SK-N-SH treated with all-trans-retinoic acid at 6 μM for 48 hours (cell line): ENCODE measurements at places on chromosomes 2 and 18.

DNA sequence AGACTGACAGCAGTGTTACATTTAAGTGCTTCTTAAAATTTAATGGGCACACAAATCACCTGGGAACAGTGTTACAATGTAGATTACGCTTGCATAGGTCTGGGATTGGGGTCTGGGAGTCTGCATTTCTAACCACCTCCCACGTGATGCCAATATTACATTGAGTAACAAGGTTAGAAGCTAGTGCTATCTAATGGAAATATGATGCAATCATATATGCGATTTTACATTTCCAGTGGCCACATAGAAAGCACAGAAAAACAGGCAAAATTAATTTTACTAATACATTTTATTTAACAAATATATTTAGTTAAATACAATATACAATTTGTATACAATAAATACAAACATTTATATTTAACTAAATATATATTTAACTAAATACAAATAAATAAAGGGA is 53.7 kb downstream of the SCN7A start:
- ATAC-seq = no peak

DNA sequence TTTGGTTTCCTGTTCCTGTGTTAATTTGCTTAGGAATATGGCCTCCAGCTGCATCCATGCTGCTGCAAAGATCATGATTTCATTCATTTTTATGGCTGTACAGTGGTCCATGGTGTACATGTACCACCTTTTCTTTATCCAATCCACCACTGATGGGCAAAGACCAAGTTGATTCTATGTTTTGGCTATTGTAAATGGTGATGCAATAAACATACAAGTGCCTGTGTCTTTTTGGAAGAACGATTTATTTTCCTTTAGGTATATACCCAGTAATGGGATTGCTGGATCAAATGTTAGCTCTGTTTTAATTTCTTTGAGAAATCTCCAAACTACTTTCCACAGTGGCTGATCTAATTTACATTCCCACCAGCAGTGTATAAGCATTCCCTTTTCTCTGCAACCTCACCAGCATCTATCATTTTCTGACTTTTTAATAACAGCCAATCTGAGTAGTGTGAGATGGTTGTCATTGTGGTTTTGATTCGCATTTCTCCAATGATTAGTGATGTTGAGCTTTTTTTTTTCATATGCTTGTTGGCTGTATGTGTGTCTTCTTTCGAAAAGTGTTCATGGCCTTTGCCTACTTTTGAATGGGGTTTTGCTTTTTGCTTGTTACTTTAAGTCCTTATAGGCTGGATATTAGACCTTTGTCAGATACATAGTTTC is 19.4 kb downstream of the EXOC6B start:
- no peak for ATAC-seq

DNA sequence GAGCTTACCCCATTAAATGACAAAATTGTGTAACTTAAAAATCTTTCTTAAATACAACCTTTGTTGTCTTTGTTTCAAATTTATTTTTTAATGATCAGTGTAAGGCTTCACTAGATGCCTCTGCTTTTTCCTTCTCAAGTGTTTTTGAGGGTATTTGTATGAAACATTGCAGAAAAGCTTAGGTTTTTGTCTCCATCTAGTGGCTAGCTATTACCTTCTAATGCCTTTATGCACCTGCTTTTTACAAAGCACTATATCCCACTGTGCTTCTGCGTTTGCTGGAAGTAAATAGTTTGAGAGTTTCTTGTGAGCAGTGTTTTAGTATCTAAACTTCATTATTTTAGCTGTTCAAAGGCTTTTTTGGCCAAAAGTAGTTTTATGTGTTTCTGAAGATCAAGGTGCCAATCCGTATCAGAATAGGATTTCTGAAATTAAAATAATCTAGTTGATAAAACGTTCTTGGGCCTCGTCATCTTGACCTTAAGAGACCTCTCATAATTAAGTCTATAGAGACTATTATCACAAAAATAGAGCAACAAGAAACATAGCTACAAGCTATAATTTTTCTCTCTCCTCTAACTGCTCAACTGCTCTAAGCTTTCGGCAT is 47.0 kb downstream of the IWS1 start:
- peak; percentile 93 for ATAC-seq

GRCh38 chr2:72893594-72894319 is 6.5 kb downstream of the SPR start:
- ATAC-seq = peak; percentile 92

DNA sequence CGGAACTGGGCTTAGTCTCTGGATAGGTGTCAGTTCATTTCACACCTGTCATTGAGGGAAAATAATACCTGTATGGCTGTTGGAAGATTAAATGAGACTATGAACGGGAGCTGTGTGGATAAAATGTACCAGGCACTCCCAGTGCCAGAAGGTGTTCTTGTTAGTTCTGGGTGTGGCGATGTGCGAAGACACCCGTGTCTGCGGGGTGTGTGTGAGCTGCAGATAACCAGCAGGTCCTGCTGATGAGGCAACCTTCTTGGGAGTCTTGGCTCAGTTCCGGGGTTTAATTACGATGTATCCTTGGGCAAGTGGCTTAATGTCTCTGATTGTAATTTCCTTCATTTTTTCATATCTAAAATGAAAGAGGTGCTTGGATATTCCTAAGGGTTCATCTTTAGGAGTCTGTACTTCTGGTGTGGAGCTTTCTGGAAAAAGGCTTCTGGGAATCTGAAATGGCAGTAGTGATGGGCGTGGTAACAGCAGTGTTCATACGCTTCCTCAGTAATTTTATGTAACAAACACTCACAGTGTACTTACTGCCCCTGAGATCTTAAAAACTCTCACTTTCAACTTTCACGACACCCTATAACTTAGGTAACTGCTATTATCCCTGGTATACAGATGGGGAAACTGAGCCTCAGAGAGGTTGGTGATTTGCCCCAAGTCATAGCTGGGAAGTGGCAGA is 35.0 kb downstream of the NEDD4L start:
- ATAC-seq = no peak

DNA sequence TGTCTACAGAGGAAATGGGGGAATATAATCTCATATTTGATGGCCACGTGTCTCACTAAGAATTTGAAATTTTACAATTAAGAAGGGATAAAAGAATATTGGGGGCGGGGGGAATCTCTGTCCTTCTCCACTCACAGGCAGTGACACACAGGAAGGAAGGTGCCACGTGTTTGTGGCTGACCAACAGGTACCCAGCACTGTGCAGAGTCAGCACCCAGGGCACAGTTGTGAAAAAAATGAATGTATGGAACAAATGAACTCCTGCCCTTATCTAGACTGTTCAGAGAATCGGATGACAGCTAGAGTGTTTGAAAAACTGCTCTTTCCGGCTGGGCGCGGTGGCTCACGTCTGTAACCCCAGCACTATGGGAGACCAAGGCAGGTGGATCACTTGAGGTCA is 317.0 kb upstream of the MYT1L start:
- ATAC-seq = no peak

- ATAC-seq = no peak
These were observed 258.6 kb downstream of the ZEB2 start for GRCh38 chr2:144261336-144261735.

DNA sequence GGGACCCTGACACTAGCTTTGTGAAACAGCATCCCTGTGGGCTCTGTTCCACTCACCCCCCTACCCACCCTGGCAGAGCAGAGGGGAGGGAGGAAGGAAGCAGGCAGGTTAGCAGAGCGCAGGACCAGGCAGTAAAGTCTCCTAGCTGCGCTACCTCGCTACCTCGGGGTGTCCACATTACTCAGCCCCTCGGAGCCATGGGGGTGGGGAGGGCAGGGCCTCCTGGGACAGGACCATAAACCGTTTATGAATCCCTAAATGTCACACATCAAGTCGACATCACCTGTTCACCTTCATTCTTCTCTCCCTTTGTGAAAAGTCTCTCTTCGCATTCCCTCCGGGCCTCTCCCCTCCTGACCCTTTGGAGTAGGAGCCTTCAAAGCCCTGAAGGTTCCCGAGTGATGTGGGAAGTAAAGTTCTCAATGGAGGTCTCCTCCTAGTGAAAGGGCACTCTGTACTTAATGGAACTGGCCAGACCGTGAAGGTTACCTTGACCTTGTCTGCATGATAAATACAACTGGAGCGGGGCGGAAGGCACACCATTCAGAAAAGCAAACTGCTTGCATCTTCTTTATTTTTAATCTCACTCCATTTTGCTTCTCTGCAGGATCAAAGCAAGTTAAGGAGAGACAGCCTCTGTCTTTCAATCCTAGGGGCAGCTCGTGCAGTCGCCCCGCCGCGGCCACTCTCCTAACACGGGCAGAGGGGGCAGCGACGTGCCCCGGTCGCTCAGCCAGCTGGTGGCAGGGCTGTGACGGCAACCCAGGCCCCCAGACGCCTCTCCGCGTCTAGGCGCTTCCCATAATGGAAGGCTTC is 23.7 kb upstream of the SMAD7 start:
- ATAC-seq = peak; percentile 43

DNA sequence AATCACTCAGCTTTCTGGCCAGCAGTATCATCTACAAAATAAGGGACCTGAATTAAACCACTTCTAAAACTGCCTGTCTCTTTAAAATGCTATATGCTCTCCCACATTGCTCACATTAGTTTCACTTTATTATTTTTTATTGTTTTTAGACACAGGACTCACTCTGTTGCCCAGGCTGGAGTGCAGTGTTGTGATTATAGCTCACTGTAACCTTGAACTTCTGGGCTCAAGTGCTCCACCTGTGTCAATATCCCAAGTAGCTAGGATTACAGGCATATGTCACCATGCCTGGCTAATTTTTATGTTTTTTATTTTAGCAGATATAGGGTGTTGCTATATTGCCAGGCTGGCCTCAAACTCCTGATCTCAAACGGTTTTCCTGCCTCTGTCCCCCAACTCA is 591.3 kb upstream of the ZNF804A start:
- no peak for ATAC-seq

- no peak; the same call in 2 of the 3 replicates for ATAC-seq
These were observed 77.4 kb downstream of the ABCA12 start for GRCh38 chr2:215060861-215061536.

GRCh38 chr2:190972213-190972612 is 41.8 kb downstream of the STAT1 start:
- no peak for ATAC-seq

DNA sequence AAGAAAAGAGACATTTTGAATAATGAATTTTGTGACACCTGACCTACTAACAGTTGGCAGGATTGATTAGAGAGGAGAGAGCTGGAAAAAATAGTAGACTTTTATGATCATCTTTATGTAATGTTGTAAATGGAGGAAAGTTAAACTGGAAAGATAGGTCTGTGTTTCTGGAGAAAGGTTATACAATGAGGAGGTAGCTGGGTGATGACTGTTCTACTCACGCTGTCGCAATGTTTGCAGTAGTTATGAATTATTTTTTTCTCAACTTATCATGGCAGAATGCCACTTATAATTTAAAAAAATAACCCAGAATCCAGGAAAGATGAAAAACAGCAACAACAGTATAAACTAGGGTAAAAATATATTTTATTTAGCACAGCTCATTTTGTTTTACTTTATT is 364.9 kb downstream of the SPAG16 start:
- ATAC-seq = no peak

- ATAC-seq = no peak
These were observed 74.7 kb downstream of the COBLL1 start for GRCh38 chr2:164766954-164767320.

DNA sequence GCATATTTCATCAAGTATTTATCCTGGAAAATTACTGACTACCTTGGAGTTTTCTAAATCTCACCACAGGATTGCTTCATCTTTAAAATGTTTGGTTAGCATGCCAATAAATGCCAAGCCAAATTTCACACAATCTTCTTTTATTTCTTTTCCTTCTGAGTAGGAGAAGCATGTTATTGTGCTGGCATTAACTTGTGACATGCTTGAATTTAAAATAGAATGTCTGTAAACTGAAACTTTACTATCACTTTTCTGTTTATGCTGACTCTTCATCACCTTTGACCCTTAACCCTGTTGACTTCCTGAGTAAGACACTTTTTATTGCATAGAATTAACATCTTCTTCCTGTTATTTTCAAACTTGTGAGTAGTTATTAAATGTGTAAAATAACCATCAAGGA is 56.2 kb upstream of the LRRTM4 start:
- ATAC-seq = no peak

DNA sequence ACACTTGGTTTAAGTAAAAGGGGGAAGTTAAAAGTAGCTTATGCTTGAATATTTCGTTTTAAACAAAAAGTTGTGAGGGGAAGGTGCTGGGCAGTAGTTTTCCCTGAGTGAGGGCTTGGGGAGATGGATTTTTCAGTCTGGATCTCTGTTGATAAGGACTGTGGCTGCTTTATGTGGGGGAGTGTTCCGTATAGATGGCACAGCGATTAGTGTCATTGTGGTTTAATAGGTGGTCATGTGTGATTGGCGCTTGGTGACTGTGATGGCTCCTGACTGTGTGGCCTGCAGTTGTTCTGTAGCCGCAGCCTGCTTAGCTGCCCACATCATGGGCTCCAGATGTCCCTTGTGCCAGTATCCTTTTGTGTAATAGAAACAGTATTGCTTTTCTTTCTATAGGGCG is 156.2 kb downstream of the WDSUB1 start:
- no peak for ATAC-seq

DNA sequence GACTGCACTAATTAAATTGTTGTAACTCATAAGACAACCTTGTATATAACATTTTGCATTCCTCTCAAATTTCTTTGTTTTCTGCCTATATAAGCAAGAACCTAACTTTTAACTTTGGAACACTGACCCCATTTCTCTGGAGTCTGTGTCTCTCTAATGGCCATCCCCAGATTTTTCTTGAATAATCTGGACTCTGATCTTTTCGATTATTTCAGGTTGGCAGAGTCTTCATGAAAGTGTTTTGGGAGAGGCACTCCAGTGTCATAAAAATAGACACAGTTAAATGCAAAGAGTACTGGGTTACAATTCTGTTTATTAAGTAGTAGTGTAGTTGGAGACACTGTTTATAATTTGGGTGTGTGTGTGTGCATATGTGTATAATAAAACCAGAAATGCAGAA is 1467.7 kb upstream of the CELF4 start:
- ATAC-seq = no peak

GRCh38 chr2:62931536-62931935 is 119.1 kb upstream of the OTX1 start:
- ATAC-seq = no peak

GRCh38 chr2:109398366-109399015 is 215.3 kb downstream of the SEPTIN10 start:
- ATAC-seq = no peak

GRCh38 chr2:134140251-134140661 is 113.6 kb upstream of the MGAT5 start:
- ATAC-seq = no peak

DNA sequence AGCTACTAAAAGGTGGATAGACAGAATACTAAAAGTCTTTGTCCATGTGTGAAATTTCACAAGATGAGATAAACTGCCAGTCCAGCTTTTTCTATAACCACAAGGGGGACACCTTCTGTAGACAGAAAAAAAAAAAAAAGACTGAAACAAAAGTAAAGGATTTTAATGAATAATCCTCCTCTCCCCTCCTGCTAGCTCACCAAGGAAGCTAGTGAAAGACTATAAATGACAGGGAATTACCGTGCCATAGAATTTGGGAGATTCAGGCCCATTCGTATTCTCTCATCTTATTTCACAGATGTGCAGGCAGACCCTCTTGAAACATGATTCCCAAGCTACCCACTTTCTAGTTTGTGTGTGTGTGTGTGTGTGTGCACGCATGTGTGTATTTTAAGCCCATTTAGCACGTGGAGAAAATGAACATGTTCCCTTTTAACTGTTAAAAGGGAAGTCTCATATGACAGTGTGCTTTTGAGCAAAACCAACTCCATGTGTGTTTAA is 36.3 kb upstream of the SLC8A1 start:
- ATAC-seq = peak; percentile 67

- no peak for ATAC-seq
These were observed 4.8 kb downstream of the ALK start for GRCh38 chr2:29916571-29916970.
